ENCODE measurements at places on chromosomes 2 and 18. TPM values are rescaled to one million over a fixed set of nuclear protein-coding genes. Genes with fewer than 3 reads are reported as not detected.

Gene SNORC
- total RNA-seq = 0.32 TPM

GRCh38 chr2:63041592-63041991 is 9.0 kb upstream of the OTX1 start:
- no peak for DNase-seq
- H3K27me3 ChIP-seq = no peaks in the 10 kb centered on the region
- H3K4me3 ChIP-seq = no peak overlapping the region
- no peaks in the 10 kb centered on the region for H3K36me3 ChIP-seq
- H3K27ac ChIP-seq = no peak overlapping the region

DNA sequence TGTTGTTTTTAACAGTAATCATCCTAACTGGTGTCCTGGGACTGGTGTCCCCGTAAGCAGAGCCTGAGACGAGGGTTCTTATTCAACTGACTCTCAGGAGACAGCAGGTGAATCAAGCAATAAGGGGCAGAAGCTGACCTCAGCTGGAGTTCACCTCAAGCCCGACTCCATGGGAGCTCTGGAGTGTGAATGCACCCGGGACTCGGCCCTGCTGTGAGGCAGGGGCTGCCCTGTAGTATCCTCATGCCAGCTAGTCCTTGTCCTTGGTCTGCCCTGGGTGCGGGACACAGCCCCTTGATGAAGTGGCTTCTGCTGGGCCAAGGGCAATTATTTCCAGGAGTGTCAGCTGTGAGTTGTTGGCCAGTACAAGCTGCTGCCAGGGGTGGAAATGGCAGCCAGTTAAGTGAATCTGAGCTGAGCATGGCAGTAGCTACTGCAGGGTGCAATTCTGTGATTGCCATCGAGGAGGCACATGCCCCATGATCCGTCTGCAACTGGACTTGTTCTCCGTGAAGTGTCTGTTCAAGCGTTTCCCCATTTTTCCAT is 54.9 kb upstream of the OTOS start:
- no peak overlapping the region for H3K4me3 ChIP-seq
- no peak overlapping the region for H3K27ac ChIP-seq
- peaks cover 39% of the 10 kb centered on the region for H3K27me3 ChIP-seq

DNA sequence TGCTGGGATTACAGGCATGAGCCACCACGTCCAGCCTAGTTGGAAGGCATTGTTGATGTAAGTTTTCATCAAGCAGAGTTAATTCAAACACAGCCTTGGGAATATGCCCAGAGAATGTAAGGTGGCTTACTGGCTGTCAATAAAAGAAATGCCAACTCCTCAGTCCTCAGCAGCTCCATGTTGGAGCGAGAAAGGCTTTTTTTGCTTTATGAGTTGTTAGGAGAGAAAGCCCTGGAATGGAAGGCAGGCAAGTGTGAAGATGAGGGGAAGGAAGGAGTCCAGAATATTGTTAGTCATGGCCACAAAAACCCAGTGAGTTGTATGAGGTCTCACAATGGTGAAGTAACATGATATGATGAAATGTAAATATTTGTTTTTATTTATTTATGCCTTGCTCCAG is 57.1 kb downstream of the MAP4K4 start:
- peak overlapping the region; percentile 54 for H3K27ac ChIP-seq
- peak; percentile 58 for DNase-seq
- peaks cover 8% of the 10 kb centered on the region for H3K36me3 ChIP-seq
- H3K27me3 ChIP-seq = no peaks in the 10 kb centered on the region
- peaks cover 69% of the 10 kb centered on the region for H3K4me1 ChIP-seq

Gene SCN3A
- 0.19 TPM for total RNA-seq

- H3K4me1 ChIP-seq = no peaks in the 10 kb centered on the region
- H3K27me3 ChIP-seq = no peaks in the 10 kb centered on the region
- no peak for DNase-seq
Observed at GRCh38 chr2:168571061-168571460, 115.0 kb downstream of the CERS6 start.

DNA sequence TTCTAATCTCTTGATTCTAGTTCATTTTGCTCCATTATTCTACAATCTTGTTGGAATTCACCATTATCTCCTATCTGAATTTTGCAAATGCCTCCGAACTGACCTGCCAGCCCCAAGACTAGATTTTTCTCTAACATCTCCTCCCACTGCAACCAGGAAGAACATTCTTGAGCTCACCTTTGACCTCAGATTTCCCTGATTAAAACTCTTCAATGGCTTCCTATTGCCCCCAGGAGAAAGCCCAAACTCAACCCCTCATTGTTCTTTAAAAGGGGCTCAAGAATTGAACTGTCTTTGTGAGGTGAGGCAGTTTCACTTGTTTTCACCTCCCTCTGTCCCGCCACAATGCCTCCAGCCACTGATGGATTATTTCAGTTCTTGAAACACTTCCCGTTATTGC is 784.6 kb upstream of the ZEB2 start:
- H3K27me3 ChIP-seq = no peaks in the 10 kb centered on the region
- H3K36me3 ChIP-seq = no peaks in the 10 kb centered on the region
- H3K27ac ChIP-seq = no peak overlapping the region
- H3K4me3 ChIP-seq = no peak overlapping the region
- H3K4me1 ChIP-seq = no peaks in the 10 kb centered on the region

DNA sequence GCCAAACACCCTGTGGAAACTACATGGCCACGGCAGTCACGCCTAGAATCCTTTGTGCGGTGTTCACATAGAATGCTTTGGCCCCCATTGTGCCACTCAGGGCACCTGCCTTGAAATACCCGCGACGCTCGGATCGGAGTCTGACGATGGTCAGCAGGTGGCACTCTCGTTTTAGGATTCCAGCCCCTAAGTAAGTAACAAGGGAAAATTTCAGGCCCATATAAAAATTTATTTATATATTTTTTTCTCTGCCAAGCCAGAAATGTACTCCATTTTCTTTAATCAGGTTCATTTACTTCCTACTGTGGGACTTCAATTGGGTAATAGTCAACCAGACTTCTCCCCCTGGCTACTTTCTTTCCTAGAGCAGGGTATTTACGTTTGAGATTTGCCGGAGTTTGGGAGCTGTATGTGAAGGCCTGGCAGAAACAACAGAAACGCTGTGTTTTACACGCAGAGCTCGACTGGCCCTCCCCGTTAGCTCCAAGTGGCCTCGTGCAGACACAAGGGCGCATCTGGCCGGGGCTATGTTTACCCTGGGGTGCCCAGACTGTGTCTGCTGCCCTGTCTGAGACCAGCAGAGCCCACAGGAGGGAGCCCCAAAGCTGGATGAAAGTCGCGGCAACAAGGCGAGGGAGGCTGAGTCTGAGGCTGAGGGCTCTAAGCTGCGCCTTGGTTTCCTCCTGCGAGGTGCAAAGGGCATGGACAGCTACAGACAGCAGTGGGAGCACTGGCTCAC is 41.6 kb downstream of the LRRC30 start:
- H3K4me1 ChIP-seq = no peaks in the 10 kb centered on the region
- no peaks in the 10 kb centered on the region for H3K27me3 ChIP-seq
- no peaks in the 10 kb centered on the region for H3K36me3 ChIP-seq
- peak; percentile 10 for DNase-seq
- H3K4me3 ChIP-seq = no peak overlapping the region

DNA sequence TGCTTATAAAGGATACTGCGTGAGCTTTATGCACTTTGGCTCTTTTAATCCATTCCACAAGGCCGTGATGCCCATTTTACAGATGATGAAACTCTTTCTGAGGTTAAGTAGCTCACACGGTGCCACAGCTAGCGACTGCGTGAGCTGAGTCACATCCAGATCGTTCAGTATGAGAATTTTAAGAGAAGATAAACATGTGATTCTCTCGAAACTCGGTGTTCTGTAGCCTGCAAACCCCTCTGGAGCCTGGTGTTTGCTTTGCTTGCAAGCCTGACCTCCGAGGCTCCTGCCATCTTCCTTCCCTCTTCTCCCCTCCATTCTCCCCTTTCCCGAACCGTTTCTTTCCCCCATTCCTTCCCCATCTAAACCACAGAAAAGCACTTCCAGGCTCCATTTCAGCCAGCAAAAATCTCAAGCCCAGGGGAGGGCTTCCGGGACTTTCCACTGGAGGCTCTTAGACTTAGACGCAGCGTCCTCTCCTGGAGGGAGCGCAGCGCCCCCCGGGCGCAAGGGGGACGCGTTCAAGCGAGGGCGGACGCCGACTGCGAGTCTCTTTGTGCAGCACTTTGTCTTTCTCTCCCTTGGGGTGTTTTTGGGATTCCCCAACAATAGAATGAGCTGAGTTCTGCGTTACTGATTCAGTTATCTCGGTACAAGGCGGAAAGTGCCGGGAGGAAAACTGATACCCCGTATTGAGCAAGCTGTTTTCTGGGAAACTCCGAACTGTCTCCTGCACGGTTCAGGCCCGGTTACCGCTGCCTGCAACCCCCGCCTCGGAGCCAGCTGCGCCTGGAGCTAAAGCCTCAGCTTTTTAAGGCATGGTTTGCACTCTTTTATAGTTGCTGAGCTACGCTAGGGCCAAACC is 38.0 kb downstream of the CYP1B1 start:
- no peaks in the 10 kb centered on the region for H3K4me1 ChIP-seq
- no peak overlapping the region for H3K27ac ChIP-seq

- H3K27me3 ChIP-seq = no peaks in the 10 kb centered on the region
- no peaks in the 10 kb centered on the region for H3K4me1 ChIP-seq
- no peaks in the 10 kb centered on the region for H3K36me3 ChIP-seq
- no peak overlapping the region for H3K27ac ChIP-seq
Observed at GRCh38 chr2:150882751-150883612, 378.7 kb downstream of the RBM43 start.

GRCh38 chr2:136055929-136056688 is 61.8 kb downstream of the CXCR4 start:
- H3K4me1 ChIP-seq = peaks cover 16% of the 10 kb centered on the region
- no peak overlapping the region for H3K27ac ChIP-seq
- H3K4me3 ChIP-seq = no peak overlapping the region

GRCh38 chr2:36439084-36439483 is 83.5 kb downstream of the CRIM1 start:
- no peaks in the 10 kb centered on the region for H3K27me3 ChIP-seq
- DNase-seq = no peak
- peak overlapping the region; percentile 56 for H3K27ac ChIP-seq
- H3K36me3 ChIP-seq = peaks cover 59% of the 10 kb centered on the region
- H3K4me1 ChIP-seq = peaks cover 34% of the 10 kb centered on the region
- H3K4me3 ChIP-seq = no peak overlapping the region

Gene ZSWIM2
- not detected for total RNA-seq

Gene UGT1A3
- total RNA-seq = not detected

DNA sequence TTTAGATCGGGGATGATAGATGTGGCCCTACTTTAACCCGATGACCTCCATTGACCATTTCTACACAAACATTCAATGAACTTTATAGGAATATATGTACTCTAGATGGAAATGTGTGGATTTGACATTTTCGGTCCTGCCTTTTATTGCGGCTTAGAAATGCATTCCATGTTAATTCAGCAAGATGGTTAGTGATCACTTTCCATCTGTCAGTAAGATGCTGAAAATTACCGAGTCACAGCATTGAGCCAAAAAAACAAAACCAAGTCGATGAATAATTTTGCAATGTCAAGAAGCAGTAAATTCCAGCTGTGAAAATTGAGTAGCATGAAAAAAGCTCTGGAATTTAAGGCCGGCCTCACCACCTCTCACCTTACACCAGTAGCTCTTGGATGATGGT is 1642.6 kb upstream of the NXPH2 start:
- H3K36me3 ChIP-seq = no peaks in the 10 kb centered on the region
- no peak overlapping the region for H3K4me3 ChIP-seq
- no peaks in the 10 kb centered on the region for H3K27me3 ChIP-seq
- H3K27ac ChIP-seq = no peak overlapping the region

Gene CPLX4
- not detected for total RNA-seq

DNA sequence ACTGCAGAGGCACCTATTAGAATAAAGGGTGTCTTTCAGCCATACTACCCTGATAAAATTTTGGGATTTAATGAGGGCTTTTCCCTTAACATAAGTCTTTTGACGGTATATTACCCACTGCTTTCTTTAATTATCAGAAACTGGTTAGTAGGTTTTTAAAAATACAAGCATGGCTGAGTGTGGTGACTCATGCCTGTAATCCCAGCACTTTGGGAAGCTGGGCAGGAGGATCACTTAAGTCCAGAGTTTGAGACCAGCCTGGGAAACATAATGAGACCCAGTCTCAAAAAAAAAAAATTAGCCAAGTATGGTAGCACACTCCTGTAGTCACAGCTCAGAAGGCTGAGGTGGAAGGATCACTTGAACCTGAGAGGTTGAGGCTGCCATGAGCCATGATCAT is 16.1 kb downstream of the CPSF3 start:
- no peaks in the 10 kb centered on the region for H3K27me3 ChIP-seq
- DNase-seq = no peak
- peaks cover 25% of the 10 kb centered on the region for H3K4me1 ChIP-seq

Gene CFAP210
- not detected for total RNA-seq

Gene LIPG
- 2.2 TPM for total RNA-seq

Gene G6PC2
- total RNA-seq = not detected

DNA sequence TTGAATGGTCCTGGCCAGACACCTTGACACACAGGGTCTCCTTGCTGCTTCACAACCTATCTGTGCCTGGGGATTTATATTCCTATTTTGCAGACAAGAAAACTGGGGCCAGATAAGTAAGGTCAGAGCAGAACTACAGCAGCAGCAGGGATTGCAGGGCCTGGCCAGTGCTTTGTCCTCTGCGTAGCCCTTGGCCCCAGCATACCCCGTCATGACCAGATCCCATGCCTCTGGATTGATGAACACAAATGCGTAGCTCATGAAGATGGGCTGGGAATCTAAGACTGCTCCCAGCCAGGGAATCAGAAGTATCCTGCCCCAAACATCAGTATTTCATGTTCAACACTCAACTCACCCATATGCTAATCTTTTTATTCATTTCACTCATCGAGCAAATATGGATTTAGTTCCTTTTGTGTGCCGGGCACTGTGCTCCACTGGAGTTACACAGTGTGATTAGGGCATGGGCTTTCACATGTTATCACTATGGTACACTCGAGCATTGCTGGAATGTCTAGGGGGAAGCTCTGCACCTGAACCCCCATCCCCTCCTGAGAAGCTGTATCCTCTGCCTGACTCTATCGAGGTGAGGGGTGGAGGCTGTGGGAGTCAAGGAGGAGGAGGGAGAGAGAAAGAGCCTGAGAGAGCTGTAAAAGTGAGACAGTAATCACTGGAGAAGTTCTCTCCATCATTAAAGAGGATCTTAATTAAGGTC is 143.3 kb downstream of the CYP26B1 start:
- H3K4me1 ChIP-seq = no peaks in the 10 kb centered on the region
- H3K36me3 ChIP-seq = no peaks in the 10 kb centered on the region
- no peak overlapping the region for H3K27ac ChIP-seq
- DNase-seq = no peak

Gene EML6
- total RNA-seq = not detected

Gene KCNK3
- total RNA-seq = not detected

DNA sequence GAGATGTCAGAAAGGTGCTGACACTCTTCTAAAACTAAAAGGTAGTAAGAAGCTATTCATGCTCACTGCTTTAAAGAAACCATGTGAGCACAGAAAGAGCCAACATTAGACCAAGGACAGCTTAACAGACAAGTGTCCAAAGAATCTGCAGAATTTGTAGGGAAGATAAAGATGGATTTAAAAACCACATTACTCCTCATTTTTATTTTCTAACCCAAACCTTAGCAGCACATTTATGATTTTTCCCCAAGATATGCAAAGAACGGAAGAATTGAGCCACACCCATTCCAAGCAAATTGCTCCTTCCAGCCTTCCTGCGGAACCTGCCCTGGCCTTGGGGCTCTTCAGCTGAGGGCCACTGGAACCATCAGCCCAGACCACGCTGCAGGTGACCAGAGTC is 26.9 kb downstream of the MBP start:
- no peak overlapping the region for H3K27ac ChIP-seq
- H3K27me3 ChIP-seq = no peaks in the 10 kb centered on the region
- no peak overlapping the region for H3K4me3 ChIP-seq
- H3K4me1 ChIP-seq = peaks cover 62% of the 10 kb centered on the region

All from SJSA1 (cell line).